ENCODE measurements at places on chromosomes 2 and 18. TPM values are rescaled to one million over a fixed set of nuclear protein-coding genes. Genes with fewer than 3 reads are reported as not detected.

DNA sequence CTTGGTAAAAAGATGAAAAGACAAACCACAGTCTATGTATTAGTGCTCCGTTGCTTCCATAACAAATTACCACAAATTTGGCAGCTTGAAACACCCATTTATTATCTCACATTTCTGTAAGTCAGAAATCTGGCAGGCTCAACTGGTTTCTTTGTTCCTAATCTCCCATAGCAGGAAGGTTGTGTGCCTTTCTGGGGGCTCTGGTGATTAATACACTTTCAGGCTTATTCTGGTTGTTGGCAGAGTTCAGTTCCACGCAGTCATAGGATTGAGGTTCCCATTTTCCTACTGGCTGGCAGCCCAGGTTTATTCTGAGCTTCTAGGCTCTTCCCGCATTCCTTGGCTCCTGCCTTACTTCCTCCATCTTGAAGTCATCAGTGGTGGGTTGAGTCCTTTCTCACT lies 189.3 kb downstream of the ANAPC1 start:
- DNase-seq: peak; percentile 100

- no peak for DNase-seq
Observed at GRCh38 chr2:124317628-124318027, 292.5 kb downstream of the CNTNAP5 start.

Gene CDK15
- total RNA-seq: 4.5 TPM

Gene HMSD
- total RNA-seq: 0.09 TPM

DNA sequence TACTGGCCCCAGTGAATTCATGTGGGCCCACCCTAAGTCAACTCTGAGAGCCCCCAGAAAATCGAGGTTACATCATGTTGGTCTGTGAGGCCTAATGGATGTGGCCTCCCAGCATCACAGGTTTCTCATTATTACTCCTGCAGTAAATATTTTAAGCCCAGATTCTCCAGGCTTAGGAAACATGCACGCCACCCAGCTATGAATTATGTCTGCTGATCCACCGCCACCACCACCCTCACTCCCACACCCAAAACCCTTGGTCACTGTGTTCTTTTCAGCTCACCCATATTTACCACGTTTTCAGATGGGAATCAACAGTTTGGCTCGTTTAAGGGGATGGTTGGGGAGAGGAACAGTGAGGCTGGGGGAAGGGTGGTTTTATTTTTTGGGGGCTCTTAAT lies 128.6 kb downstream of the NCK2 start:
- no peak for DNase-seq

GRCh38 chr2:54473851-54474250 lies 17.7 kb downstream of the SPTBN1 start:
- no peak for DNase-seq

GRCh38 chr2:34070196-34070595 lies 471.1 kb upstream of the FAM98A start:
- DNase-seq: no peak

DNA sequence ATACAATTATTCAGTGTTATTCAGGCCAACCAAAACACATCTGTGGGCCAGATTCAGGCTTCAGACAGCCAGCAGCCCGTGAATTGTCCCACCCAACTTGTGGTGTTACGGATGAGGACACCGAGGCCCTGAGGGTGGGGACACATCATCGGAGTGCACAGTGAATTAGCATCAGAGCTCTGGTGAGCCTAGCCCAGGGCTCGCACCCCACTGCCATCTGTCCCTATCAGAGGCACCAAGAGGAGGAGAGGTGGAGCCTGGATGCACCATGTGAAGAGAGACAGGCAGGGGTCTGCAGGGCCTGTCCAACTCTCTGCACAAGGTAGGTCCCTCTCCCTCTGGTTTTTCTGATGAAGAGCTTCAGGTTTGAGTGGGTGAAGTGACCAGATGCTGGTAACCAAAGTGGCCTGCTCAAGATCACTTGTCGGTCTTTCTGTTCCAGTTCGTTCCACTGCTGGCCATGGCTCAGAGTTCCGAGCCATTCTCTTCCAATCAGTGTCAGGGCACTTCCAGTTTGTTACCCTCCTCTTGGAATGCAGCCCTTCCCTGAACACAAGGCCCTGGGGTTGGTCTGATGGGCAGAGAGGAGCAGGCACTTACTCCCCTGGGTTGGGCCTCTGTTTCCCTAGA lies 14.8 kb upstream of the GLI2 start:
- no peak for DNase-seq

GRCh38 chr2:144495227-144496091 lies 24.5 kb downstream of the ZEB2 start:
- peak; percentile 19 for DNase-seq

Gene TWIST2
- 15.8 TPM for total RNA-seq

DNA sequence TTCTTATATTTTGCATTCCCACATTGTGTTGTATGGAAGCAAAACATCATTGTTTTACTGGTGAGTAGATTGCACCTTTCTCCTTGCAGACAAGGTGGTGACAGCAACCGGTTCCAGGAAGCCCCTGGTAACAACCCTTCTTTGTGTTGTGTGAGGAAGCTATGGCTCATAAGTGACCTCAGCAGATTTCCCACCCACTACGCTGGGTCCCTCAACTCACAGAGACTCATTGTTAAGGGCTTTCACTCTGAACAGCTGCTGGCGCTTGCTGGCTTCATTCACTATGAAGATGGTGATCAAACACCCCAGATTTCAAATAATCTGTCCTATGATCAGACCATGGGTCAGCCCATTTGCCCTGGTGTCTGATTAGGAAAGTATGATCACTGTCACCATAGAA lies 53.4 kb downstream of the WIPF1 start:
- no peak for DNase-seq

Data from fibroblast of the aortic adventitia (primary cell).